ENCODE measurements at places on chromosomes 1 and 21.

- no peak overlapping the region for H3K27ac ChIP-seq
- no peaks in the 10 kb centered on the region for H3K4me1 ChIP-seq
- no peaks in the 10 kb centered on the region for H3K36me3 ChIP-seq
- no peak overlapping the region for H3K4me3 ChIP-seq
- H3K27me3 ChIP-seq = no peaks in the 10 kb centered on the region
Observed at GRCh38 chr1:228267962-228268880, 60.4 kb downstream of the OBSCN start.

- no peak overlapping the region for H3K27ac ChIP-seq
- no peak for DNase-seq
- H3K27me3 ChIP-seq = no peaks in the 10 kb centered on the region
Observed at GRCh38 chr21:42632336-42632751, 21.1 kb upstream of the PDE9A start.

DNA sequence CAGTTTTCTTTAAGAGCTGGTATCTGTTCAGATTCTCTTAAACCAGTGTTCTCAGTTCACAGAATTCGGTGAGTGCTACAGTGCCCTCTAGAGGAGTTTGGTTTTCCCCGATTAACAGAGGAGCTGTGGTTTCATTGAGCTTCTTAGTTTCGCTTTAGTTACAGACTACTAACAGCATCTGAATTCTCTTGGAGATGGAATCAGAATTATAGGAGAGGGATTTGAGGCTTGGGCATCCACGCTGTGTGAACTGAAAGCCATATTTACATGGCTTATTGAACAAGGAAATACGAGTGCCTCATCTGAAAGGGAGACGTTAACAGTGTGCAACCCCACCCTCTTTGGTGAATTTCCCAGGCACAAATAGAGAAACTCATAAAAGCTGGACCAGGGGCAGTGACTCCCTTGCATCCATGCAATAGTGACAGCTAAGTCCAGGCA, 202.0 kb downstream of the USH2A start:
- H3K27ac ChIP-seq = peak overlapping the region; percentile 24
- H3K4me1 ChIP-seq = no peaks in the 10 kb centered on the region
- no peaks in the 10 kb centered on the region for H3K27me3 ChIP-seq
- peak; percentile 59 for DNase-seq
- peak overlapping the region; percentile 37 for H3K4me3 ChIP-seq

- peaks cover 16% of the 10 kb centered on the region for H3K4me1 ChIP-seq
- H3K27ac ChIP-seq = no peak overlapping the region
- no peaks in the 10 kb centered on the region for H3K27me3 ChIP-seq
- DNase-seq = no peak
Observed at GRCh38 chr21:33238565-33239255, 9.0 kb downstream of the IFNAR2 start.

- no peaks in the 10 kb centered on the region for H3K27me3 ChIP-seq
- no peak overlapping the region for H3K27ac ChIP-seq
- H3K4me3 ChIP-seq = no peak overlapping the region
- H3K36me3 ChIP-seq = no peaks in the 10 kb centered on the region
- no peak for DNase-seq
Observed at GRCh38 chr1:37399830-37400464, 74.4 kb upstream of the ZC3H12A start.

GRCh38 chr1:246302711-246303317, 204.3 kb downstream of the SMYD3 start:
- no peak for DNase-seq
- no peaks in the 10 kb centered on the region for H3K27me3 ChIP-seq
- H3K36me3 ChIP-seq = no peaks in the 10 kb centered on the region
- H3K4me1 ChIP-seq = no peaks in the 10 kb centered on the region

DNA sequence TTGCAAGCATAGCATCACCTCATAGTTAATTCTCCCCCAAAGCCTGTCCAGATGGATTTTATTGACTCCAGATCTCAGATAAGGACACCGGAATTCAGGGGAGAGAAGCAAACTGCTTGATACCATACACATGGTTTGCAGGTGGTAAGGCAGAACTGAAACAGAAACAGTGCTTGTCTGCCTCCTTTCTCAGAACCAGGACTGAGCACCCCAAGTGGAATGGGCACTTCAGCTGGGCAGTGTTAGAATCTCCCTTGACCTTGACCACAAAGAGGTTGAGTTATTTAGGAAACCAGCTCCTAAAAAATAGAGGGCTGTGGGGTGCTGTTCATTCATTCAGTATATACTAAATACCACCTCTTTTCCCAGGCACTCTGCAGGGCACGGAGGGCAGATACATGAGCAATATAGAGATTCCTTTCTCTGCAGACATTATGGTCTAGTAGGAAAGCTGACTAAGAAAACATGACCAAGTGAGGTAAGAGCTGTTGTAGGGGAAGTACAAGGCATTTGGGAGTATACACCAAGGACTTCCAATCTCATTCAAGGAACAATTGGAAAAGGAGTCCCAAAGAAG, 185.2 kb downstream of the C1orf94 start:
- DNase-seq = no peak
- H3K27me3 ChIP-seq = no peaks in the 10 kb centered on the region
- H3K4me3 ChIP-seq = no peak overlapping the region
- H3K36me3 ChIP-seq = no peaks in the 10 kb centered on the region

GRCh38 chr1:55593298-55593697, 378.1 kb upstream of the USP24 start:
- H3K4me1 ChIP-seq = no peaks in the 10 kb centered on the region
- DNase-seq = no peak
- H3K27me3 ChIP-seq = no peaks in the 10 kb centered on the region
- no peak overlapping the region for H3K27ac ChIP-seq
- H3K4me3 ChIP-seq = no peak overlapping the region

DNA sequence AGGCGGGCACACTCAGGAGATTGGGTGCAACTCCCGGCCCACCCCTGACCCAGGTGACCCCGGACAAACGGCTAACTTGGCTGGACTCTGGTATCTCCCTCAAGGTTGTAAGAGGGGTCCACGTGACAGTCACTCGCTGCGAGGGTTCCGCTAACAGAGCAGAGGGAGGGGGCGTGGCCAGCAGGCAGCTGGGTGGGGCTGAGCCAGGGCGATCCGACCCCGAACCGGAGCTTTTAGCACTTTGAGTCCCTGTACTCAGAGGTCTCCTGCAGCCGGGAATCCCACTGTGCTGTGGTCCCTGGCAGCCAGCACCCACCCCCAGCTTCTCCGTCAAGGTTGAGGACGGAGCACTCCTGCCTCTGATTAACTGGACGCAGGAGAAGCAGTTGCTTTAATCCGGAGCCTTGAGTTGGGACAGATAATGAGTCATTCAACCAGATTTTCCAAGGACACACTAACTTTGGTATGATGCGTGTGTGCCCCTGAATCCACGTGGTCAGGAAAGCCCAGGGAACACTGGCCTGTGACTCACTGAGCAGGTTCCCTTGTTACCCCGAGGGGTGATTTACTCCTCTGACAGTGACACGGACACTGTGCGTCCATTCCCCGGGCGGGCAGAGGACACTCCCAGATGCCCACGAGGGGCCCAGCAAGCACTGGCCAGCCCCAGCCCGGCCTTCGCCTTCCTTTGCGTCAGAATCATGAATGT, 16.8 kb downstream of the TRPM2 start:
- DNase-seq = peak; percentile 62
- H3K36me3 ChIP-seq = no peaks in the 10 kb centered on the region
- H3K4me3 ChIP-seq = peak overlapping the region; percentile 37
- H3K4me1 ChIP-seq = peaks cover 8% of the 10 kb centered on the region

- H3K4me1 ChIP-seq = peaks cover 7% of the 10 kb centered on the region
- H3K36me3 ChIP-seq = no peaks in the 10 kb centered on the region
- no peak overlapping the region for H3K4me3 ChIP-seq
- DNase-seq = peak; percentile 67
- H3K27ac ChIP-seq = no peak overlapping the region
Observed at GRCh38 chr21:42258150-42258884, 39.4 kb downstream of the ABCG1 start.

GRCh38 chr1:147515045-147515869, 26.0 kb upstream of the BCL9 start:
- peaks cover 23% of the 10 kb centered on the region for H3K4me1 ChIP-seq
- peak; percentile 66 for DNase-seq
- no peaks in the 10 kb centered on the region for H3K36me3 ChIP-seq
- no peaks in the 10 kb centered on the region for H3K27me3 ChIP-seq
- H3K27ac ChIP-seq = peak overlapping the region; percentile 36

DNA sequence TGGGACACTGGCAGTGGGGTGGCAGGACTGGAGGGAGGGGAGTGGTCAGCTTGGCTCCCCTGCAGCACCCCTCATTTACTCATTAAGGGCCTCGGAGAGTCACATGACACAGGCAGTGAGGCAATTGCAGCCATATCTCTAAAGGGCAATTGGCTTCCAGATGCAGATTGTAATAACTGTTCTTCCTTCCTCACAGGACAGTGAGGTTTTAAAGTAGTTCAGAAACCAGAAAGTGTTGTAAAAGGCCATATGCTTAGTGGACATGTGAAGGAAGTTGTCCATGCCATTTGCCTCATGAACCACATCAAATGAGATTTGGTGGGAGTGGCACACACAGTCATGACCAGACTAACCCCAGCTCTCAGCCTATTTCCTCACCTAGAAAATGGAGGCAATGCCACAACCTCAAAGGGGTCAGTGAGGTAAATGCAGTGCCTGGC, 11.1 kb downstream of the MTX1 start:
- peaks cover 11% of the 10 kb centered on the region for H3K4me1 ChIP-seq
- no peaks in the 10 kb centered on the region for H3K27me3 ChIP-seq
- peak; percentile 54 for DNase-seq
- H3K4me3 ChIP-seq = peak overlapping the region; percentile 29
- H3K27ac ChIP-seq = peak overlapping the region; percentile 47

DNA sequence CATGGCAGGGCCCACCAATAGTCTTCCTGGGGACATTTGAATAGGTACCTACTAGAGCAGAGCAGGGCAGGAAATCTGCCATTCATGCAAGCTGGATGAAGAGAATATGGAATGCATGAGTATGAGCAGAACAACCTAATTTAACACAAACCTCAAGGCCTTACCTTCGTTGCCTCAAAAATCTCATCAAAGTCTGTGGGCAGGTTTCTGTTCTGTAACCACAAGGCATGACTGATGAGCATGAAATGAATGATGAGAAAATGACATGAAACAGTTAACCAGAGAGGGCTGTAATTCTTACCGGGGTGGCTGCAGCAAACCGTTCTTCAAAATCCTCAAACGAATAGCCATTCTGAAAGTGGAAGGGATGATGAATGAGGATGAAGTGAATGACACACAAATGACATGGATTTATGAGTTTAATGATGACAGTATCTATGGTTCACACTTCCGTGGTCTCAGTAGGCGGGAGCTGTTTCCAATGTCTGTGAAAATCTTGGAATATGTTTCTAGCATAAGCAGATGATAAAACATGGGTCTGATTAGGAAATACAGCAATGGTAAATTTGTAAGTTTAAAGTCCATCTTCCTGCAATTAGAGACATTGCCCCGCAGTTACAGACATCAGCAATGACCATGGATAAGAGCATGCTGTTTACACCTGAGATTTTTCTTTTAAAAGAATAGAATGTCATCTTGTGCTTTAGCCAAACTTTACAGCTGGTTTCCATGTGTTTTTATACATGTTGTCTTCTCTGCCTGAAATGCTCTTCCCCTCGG, 67.6 kb upstream of the C8B start:
- H3K36me3 ChIP-seq = no peaks in the 10 kb centered on the region
- H3K27ac ChIP-seq = no peak overlapping the region
- no peaks in the 10 kb centered on the region for H3K27me3 ChIP-seq
- DNase-seq = no peak
- H3K4me3 ChIP-seq = no peak overlapping the region

DNA sequence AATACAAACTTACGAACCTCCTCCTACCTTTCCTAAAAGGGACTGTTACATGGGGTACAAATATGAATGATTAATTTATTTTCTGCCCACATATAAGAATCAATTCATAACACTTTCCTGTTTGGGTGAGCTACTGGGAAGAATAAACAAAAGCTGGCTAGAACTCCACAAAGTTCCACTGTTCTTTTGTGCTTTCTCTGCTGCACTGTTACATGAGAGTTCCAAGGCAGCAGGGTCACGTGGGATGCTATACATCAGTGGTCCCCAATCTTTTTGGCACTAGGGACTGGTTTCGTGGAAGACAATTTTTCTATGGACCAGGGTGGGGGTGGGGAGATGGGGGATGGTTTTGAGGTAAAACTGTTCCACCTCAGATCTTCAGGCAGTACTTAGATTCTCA, 2.2 kb upstream of the ANGPTL7 start:
- no peak for DNase-seq
- no peaks in the 10 kb centered on the region for H3K27me3 ChIP-seq
- no peaks in the 10 kb centered on the region for H3K4me1 ChIP-seq
- H3K4me3 ChIP-seq = no peak overlapping the region
- no peaks in the 10 kb centered on the region for H3K36me3 ChIP-seq

DNA sequence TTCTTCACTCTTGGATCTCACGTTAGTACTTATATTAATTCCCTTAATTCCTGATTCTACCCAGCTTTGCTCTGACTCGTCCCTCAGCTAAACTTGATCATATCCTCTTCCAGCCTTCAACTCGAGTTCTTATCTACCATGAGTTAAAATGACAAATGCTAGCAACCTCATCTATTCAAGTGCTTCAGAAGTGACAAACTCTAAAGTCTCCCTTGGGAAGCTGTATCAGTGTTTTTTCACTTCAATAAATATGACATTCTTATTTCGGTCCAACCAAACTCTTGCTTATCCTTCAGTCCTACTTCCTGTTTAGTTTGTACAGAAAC, 75.3 kb downstream of the FOXJ3 start:
- no peak overlapping the region for H3K27ac ChIP-seq
- DNase-seq = no peak
- no peaks in the 10 kb centered on the region for H3K36me3 ChIP-seq
- H3K27me3 ChIP-seq = no peaks in the 10 kb centered on the region

- no peaks in the 10 kb centered on the region for H3K4me1 ChIP-seq
- H3K36me3 ChIP-seq = no peaks in the 10 kb centered on the region
- H3K27me3 ChIP-seq = no peaks in the 10 kb centered on the region
- no peak for DNase-seq
Observed at GRCh38 chr1:55916481-55916880, 662.9 kb downstream of the PLPP3 start.

DNA sequence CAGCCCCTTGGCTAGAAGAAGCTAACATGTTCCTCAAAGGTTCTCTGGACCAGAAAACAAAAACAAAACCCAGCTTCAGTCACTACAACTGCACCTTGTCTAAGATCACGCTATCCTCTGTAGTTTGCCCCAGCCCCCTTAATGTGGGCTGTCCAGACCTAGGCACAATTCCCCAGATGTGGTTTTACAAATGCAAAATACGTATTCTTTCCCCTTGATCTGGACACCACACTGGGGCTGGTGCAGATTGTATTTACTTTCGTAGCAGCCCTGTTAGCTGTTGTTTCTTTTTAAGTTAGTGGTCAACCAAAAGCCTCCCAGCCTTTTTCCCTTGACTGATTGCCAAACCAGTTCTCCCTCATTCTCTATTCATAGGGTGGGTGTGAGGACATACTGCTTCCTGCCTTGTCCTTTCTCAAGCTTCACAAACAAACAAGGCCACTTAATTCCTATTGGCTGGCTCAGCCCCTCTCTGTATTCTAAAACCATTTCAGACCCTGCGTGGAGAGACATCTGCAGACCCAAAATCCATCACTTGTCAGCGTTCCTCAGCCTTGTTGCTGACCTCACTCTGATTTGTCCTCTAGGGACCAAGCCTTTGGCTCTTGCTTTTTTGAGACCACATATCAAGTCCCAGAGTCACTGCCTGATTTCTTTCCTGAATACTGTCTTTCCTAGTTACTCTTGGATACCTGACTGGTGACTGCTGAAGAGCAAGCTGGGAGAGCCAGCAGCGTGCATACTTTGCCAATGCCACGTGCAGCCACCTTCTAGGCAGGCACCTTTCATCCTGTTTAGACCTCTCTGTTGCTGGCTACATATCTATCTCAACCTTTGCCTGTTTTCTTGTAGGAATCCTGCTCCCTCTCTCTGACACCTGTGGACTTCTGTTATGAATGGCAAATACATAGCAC, 96.4 kb upstream of the RAB3GAP2 start:
- no peaks in the 10 kb centered on the region for H3K36me3 ChIP-seq
- no peak overlapping the region for H3K4me3 ChIP-seq
- peaks cover 12% of the 10 kb centered on the region for H3K4me1 ChIP-seq
- no peak for DNase-seq
